ENCODE measurements at places on chromosomes 7 and 10.

GRCh38 chr10:69416695-69417094 is at the start of gene TACR2:
Gene TACR2, minus strand, starts transcription at chr10:69416918. Its CDS starts 595 bp downstream, at chr10:69416323.
- DNase-seq, result no peak

DNA sequence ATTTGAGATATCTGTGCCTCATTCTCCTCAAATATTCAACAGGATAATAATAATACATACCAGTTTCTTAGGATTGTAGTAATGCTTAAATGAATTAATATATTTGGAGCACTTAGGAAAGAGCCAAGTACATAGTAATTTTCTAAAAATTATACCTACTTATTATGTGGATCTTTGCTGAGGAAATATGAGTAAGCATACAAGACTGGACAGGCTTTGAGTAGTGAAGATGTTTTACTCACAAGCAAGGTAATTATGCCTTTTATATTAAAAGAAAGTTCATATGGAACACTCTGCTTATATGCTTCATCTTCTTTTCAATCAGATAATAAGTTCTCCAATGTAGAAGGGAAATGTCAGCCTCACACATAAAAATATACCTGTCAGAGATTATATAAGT is 337.5 kb upstream of the KAT6B start:
- no peak for DNase-seq

GRCh38 chr10:68135922-68136792 is 26.9 kb downstream of the MYPN start:
- no peak for DNase-seq

DNA sequence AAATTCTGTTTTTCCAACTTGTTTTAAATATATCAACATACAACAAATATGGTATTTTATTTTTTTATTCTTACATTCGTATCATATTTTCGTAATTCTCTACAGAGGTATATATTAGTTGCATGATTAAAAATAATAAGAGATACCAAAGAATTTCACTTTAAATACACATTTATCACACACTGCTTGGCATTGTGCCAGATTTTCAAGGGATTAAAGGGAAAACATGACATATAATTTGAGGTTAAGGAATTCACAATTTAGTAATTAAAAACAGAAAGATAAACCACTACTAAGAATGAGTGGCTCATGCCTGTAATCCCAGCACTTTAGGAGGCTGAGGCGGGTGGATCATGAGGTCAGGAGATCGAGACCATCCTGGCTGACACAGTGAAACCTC is 484.7 kb upstream of the SORCS1 start:
- no peak for DNase-seq

GRCh38 chr7:20241911-20242261 is 24.7 kb upstream of the MACC1 start:
- DNase-seq, result no peak

DNA sequence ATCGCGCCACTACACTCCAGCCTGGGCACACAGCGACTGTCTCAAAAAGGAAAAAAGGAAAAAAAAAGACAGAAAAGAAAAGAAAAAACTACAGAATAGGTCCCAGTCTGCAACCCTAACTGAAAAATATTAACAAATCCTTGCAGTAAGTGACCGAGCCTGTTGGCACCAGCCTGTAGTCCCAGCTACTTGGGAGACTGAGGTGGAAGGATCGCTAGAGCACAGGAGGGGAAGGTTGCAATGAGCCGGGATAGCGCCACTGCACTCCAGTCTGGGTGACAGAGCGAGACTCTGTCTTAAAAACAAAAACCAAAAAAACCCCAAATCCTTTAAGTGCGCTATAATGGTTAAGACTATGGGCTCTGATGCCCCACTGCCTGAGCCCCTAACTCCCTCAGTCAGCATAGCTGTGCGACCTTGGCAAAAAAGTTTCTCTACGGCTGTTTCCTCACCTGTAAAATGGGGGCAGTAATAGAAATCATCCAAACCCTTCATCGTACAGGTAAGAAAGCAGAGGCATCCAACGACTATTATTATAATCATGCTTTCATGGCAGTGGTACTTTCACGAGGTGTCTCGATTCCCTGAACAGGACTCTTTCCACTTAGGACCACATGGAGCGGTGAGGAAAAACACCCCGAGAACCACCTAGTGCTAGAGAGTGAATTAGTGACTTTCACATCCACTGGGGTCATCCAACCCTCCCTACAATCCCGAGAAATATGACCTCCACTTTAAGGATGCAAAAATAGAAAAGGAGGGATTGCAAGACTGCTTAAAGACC is 755 bp downstream of the TOMM7 start:
- DNase-seq, result no peak
